ENCODE measurements at places on chromosomes 4 and X.
A peak's percentile ranks its signal among the peaks of the same experiment; 100 is the strongest.

DNA sequence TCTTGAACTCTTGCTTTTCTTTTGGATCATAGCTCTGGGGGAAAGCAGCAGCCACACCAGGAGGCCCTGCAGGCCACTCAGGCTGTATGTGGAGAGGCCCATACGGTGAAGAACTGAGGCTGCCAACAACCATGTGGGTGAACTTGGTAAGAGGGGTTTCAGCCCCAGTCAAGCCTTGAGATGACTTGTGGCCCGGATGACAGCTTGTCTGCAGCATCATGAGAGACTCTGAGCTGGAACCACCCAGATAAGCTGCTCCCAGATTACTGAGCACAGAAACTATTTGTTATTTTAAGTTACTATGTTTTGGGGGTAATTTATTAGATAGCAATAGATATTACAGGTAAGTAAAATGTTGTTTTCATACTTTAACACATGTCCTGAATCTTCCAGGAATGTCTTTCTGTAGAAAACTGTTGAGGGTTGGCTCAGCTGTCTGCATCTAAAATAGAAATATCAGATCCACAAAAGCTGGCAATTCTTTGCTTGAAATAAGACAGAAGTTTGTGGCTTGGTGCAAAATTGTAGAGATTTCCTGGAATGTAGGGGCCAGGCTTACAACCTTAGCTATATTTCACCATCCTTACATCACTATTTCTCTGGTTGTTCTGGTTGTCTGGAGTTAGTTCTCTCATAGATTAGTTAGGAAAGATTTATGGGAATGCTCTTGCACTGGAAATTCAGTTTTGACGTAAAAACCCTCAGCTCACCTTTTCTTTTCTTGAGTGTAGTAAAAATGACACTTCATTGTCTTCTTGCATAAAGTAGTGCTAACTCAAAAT, 272.1 kb downstream of the RAPGEF2 start:
- DNase-seq, result no peak

- DNase-seq, result no peak
These were observed 207.4 kb downstream of the TMA16 start for GRCh38 chr4:163701916-163702315.

DNA sequence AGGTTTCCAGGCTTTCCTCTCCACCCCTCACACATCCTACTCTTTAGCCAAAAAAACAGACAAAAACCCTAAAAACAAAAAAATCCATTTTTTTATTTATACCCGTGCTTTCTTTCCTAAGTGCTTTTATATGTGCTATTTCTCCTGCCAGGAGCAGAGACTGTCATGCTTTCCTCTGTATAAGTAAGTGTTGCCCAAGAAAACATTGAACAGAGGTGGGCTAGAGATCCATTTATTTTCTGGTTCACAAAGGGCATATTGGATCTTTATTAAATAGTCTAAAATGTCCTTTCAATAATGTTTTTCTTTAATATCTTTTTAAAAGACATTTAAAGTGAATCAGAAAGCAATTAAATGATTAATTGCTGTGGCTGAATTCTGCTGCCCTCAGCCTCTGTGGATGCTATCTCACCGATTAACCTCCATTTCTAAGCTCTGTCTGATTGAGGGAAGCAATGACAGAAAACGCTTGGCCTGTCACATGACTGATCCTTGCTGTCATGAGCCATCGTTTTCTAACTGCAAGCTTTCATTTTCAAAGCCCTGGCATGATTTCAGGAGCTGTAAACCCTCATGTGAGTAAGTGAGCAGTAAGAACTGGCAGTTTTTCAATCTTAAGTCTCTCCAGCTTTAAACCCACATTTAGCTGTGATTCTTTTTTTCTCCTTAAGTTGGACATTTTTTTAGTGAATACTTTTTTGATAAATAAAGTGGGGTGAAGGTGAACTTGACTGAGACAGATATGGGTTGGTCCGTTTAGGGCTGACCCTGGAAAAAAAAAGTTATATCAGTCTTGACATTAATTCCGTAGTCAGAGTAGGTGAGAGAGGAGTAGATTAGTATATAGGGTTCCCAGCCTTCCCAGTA, 180.7 kb upstream of the PGRMC2 start:
- DNase-seq, result no peak

DNA sequence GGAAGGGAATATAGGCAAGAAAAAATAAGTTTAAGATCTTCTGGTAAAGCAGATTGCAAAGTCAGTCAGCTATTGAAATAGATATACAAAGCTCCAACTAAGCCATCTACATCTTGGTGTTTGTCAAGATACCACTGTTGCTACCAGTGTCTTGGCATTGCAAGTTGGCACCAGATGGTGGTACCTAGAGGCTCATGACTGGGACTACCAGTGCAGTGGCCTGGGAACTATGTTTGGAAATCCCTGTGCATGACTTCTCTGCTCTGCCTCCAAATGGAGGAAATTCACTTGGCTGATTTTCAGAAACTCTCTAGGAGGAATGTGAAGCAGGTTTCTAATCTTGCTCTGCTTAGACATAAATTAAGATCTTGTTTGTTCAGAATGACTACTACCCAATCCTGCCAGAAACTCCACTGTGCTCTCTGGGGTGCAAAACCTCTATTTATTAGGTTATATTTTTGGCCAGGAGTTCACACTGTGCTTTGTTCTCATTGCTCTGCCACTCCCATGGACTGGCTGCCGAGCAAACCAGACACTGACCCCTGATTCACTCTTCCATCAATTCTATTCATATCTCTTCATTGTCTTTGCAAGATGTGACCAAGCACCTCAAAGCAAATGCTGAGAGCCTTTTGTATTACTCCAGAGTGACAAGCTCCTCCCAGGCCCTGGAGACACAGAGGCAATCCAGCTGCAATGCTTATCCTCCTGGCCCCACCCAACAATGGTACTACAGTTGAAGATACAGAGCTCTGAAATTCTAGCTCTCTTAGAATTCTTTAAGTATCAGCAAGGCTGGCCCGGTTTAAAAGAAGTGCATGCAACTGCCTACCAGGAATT, 272.3 kb upstream of the FGF16 start:
- DNase-seq, result no peak

DNA sequence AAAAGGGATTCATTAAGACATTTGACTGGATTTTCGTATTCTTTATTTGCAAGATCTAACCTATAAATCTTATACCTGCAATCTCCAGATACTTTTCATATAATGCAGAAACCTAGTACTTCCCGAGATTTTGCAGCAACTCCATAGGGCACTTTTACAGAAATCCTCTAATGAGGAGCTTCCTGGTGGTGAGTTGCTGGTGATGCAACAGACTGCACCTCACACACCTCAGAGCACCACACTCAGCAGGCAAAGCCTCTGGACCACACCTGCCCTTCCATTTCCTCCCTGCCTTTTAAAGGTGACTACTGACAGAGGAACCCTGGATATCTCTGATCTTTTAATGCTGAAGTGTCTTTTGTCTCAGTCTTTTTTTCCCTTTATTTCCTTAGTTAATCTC, 289.4 kb downstream of the TRAM1L1 start:
- DNase-seq, result no peak

GRCh38 chr4:27787195-27787594, 926.6 kb downstream of the STIM2 start:
- DNase-seq, result no peak

DNA sequence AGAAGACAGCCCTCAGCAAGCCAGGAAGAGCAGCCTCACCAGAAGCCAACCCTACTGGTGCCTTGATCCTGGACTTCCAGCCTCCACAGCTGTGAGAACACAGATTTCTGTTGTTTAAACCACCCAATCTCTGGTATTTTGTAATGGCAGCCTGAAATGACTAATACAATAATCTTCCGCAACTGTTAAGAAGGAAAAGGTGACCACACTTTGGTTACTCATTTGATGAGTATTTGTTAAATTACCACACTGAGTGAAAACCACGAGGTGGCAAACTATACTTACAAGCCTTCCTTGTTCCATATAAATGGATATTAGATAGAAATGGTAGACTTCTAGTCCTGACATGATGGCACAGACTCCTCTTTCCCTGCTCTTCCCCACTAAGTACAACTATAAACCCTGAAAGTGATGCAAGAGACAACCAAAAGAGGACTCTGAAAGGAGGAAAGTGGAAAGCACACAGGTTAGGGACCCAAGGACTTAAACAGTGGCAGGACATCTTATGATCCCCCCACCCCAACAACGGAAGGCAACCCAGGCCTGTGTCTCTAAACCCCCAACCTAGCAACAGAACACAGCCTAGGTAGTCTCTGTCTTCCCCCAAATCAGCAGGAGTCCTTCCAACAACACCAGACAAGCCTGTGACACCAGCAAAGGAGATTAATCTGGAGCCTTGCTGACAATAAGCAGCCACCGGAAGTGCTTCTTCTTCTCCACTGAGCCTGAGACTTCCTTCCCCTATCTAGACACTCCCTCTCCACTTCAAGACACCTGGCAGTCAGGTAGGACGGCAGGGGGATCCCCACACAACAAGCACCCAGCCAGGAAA, 12.3 kb downstream of the ZNF182 start:
- no peak for DNase-seq

DNA sequence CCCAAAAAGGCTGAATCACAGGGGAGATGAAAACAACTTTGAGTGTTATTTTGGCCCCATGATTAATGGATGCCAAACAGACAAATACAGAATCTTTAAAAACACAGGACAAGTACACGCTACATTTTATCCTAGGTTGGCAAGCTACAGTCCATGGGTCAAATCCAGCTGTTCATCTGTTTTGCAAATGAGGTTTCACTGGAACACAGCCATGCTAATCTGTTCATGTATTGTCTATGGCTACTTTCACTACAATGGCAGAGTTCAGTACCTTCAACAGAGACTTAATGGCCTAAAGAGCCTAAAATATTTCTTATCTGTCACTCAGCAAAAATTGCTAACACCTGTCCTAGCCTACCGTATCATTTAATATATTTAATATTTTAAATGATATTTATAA, 1548.5 kb upstream of the IGFBP7 start:
- no peak for DNase-seq

DNA sequence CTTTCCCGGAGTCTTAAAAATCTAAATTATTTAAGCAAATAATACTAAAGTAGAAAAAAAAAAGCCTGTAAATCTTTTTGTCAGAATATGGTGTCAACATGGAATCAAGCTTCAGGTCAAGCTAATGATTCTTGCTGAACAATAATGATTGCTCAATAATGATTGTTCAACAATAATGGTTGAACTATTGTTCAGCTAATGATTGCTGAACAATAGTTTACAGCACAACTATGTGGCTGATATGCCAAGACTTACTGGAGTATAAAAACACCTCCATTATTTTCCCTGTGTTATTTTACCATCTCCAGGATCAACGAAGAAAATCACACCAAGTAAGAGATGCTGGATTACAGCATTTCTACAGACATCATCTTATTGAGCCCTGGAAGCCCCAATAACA, 35.1 kb upstream of the SMIM31 start:
- no peak for DNase-seq

- DNase-seq, result no peak
These were observed 38.6 kb upstream of the TLR3 start for GRCh38 chr4:186030399-186030775.

DNA sequence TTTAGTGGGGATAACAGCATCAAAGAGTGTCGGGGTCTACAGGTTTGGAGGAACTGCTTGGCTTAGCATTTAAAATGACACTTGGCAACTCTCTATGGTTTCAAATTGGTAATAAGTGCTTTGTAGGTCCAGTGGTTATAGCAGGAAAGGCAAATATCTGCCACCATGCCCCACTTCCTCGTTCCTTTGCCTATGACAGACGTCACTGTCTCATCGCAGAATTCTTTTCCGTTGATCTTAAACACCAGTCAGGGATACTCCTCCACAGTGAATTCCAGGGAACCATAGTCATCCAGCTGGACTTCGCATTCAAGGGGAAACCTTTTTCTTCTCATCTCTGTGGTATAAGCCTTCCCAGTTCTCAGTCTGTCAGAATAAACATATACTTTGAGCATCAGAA, 319.1 kb downstream of the GPAT3 start:
- DNase-seq, result no peak

- no peak for DNase-seq
These were observed 48.3 kb downstream of the ABLIM2 start for GRCh38 chr4:8110071-8110986.

- peak; percentile 2 for DNase-seq
These were observed 147.6 kb upstream of the FRG1 start for GRCh38 chr4:189792924-189793618.

DNA sequence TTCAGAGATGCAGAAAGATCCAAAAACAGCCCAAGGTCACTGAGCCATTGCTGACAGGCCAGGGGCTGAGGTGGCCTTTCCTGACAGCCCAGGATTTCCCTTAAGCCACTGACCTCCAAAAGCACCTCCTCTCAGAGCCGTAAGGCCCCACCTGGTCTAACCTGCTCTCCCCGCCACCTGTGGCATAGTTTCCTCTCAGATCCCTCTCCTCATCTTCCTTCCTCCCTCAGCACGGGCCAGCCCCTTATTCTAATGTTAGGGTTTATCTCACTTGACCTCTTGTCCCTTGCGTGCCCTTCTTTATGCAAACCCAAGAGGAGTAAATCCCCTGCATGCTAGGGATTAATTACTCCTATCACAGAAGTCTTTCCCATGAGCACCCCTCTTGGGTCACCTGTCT, 113.0 kb downstream of the RBM47 start:
- no peak for DNase-seq

GRCh38 chr4:128727658-128728057, 81.8 kb upstream of the JADE1 start:
- no peak for DNase-seq

- DNase-seq, result no peak
These were observed 12.6 kb upstream of the GBA3 start for GRCh38 chr4:22680065-22680642.

- DNase-seq, result no peak
These were observed 75.8 kb upstream of the PCDH18 start for GRCh38 chr4:137608085-137608484.

DNA sequence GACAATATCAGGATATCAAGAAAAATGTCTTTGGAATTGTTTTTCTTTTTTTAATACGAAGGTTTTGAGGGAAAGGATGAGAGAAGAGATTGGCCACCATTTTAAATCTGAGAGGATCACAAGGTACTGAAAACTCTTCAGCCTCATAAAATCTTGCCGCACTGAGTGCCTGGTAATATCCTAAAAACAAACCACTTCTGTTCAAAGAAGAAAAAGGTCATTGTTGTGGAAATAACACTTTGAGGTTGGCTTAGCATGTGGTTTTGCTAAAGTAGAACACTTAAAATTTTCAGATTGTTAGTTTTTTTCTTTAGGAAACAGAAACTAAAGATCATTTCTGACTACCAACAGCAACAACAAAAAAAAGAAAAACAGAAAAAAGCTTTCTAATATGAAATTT, 1.0 kb upstream of the CLDN22 start:
- DNase-seq, result no peak

GRCh38 chrX:36334572-36334971, 415.0 kb downstream of the CFAP47 start:
- no peak for DNase-seq

DNA sequence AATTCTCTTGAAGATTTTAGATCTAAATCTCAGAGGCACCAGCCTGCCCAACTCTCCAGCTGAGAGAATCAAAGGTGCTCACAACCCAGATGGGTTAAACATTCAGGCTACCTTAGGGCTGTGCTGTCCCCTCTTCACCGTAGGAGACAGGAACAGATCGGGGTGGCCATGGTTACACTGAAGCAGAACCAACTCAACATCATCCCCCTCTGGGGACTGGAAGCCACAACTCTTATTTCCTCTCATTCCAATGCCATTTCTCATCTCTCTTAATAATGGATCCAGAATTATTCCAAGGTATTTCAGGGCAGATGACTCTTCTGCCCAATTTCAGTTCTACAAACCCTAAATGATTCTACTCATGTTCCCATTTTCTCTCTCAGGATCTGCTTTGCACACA, 109.7 kb downstream of the NKX6-1 start:
- DNase-seq, result no peak
